ENCODE measurements at places on chromosomes 13 and 19.

GRCh38 chr19:6733338-6734095 lies 3.9 kb downstream of the GPR108 start:
- no peak for DNase-seq

- no peak for DNase-seq
Observed at GRCh38 chr13:25001476-25002206, 94.3 kb upstream of the PABPC3 start.

DNA sequence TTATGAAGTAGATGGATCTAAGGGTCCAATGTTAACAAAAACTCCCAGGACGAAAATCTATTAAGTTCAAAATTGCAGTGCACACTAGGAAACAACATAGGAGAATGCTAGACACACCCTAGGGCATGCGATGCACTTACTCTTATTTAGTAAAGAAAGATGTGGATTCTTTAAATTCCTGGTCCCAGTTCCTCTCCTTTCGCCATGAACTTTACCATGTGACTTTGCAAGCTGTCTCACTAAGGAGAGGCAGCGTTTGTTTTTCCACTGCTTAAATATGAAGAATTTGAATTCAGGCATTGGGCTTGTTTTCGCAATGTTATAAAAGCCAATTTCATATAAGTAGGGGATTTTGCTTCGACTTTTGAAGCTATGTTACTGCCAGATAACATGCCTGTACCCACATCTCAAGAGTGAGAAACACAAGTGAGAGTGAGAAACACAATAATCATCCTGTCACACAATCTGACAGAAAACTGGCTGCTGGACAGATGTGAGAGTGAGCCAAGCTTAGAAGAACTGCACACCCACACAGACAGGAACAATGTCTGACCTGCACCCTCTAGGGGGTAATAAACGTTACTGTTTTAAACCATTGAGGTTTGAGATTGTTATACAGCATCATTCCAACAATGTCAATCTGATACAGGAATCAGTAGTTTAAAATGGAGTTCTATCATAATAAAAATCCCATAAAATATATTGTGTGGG lies 1308.4 kb downstream of the SLITRK5 start:
- DNase-seq: no peak

GRCh38 chr13:86038490-86038889 lies 239.3 kb upstream of the SLITRK6 start:
- no peak for DNase-seq

DNA sequence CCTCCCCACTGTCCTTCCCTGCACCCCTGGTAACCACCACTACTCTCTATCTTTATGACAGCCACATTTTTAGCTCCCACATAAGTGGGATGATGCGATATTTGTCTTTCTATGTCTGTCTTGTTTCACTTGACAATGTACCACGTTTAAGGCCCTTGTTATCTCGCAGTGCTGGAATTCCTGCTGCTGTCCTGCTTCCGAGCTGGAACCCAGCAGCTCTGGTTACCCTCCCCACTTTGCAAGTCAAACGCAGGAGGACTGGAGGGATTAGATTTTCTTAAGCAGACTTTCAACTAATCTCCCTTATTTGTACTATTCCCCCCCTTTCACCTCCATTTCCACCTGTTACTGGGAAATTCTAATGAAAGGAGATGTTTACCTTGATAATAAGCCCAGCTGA lies 59.1 kb upstream of the PDX1 start:
- no peak for DNase-seq

DNA sequence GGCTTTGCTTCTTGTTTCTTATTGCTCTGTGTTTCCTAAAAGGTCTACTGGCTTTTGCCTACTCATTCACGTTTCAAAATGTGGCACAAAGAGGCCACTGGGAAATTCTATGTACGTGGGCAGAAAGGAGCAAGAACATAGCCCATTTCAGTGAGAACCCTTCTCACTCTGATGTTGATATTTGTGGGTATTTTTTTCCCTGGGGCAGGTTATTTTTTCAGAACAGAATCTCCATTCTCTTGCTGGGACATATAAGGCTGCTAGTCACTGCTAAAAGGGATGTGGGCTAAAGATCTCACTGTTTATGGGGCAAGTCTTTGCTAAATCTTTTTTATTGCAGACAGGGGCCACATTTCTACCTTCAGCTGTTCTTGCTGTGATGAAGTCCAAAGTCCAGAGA lies 27.1 kb downstream of the EDNRB start:
- DNase-seq: no peak

DNA sequence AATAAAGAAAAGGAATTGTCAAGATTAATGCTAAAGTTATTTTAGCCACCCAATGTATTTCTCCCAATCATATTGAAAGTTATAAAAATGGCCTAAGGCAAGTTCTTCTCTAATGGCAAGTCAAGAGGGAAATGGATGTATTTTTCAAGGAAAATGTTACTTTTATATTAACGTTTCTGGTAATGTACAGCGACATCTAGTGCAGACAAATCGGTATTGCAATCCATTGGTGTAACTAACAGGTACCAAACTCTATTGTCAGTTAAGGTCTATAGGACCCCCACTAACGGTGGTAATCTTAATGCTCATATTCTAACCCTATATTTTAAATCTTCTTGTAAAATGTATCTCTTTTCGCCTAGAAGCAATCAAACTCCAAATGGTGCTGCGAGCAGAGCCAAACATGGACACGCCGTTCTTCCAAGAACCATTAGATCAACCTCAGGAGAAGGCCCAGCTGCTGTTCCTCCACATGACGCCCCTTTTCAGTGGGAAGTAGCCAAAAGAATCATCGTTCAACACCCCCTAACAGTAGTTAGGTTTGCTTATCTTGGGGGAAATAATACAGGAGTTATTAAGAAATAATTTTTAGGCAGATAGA lies 98.5 kb upstream of the PABPC3 start:
- DNase-seq: peak; percentile 52

- DNase-seq: no peak
Observed at GRCh38 chr13:44778761-44779484, 202.8 kb upstream of the TSC22D1 start.

DNA sequence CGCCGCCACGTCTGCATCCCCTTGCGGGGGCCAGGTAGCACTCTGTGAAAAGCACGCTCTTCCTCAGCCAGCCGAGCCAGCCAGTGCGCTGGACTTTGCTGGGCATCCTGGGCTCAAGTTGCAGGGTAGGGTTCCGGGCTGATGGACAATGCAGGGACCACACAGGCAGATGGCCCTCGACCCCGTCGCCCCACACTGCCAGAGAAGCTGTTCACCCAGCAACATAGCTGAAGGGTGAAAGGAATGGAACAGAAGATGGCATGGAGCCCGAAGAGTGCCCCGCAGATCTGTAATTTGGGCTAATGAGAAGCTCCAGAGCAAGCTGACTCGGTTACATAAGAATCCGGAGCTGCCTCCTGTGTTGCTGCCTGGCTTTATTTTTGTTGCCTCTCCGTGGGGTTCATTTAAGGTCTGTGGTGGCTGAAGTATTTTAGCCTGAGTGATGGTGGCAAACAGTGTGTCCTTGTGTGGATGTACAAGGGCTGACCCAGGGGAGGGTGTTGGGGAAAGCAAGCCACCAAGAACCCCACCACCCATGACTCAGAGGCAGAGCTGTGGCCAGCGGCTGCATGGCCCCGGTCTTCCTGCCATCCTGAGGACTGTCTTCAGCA lies 105.8 kb downstream of the SOX1 start:
- no peak for DNase-seq

GRCh38 chr19:14183741-14184350 lies 22.1 kb downstream of the ADGRL1 start:
- DNase-seq: no peak

GRCh38 chr13:98240135-98240534 lies 63.1 kb upstream of the RNF113B start:
- DNase-seq: no peak

- no peak for DNase-seq
Observed at GRCh38 chr13:47120282-47120681, 223.4 kb upstream of the HTR2A start.

DNA sequence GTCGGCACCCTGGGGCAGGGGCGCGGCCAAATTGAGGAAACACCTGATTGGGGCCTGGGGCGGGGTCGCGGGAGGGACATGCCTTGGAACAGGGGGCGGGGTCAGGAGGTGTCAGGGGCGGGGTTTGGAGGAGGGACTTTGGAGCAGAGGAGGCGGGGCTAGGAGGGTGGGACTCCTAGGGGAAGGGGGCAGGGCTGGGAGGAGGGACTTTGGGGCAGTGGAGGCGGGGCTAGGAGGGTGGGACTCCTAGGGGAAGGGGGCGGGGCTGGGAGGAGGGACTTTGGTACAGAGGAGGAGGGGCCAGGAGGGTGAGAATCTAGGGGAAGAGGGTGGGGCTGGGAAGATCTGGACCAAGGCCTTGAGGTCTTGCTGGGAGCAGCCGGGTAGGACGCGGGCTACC lies 21.9 kb downstream of the GRIN2D start:
- peak; percentile 89 for DNase-seq

GRCh38 chr19:49924004-49924880 lies 4.8 kb upstream of the ATF5 start:
- no peak for DNase-seq

GRCh38 chr13:99264051-99264450 lies 5.9 kb upstream of the GPR18 start:
- no peak for DNase-seq

DNA sequence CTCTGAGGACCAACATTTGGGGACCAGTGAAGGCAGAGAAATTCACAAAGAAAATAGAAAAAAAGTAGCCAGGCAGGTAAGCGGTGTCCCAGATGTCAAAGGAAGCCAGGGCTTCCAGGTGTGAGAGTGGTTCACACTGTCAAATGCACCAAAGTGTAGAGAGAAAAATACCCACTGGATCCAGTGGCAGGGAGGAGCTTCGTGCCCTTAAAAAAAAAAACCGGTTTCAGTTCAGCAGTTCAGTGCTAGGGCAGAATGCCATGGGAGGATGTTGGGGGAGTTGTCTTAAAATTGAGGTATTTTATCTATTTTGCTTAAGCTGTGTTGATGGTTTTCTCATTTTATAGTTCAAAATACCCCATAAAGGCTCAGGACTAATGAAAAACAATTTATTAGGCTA lies 47.8 kb upstream of the C1QTNF9 start:
- no peak for DNase-seq

DNA sequence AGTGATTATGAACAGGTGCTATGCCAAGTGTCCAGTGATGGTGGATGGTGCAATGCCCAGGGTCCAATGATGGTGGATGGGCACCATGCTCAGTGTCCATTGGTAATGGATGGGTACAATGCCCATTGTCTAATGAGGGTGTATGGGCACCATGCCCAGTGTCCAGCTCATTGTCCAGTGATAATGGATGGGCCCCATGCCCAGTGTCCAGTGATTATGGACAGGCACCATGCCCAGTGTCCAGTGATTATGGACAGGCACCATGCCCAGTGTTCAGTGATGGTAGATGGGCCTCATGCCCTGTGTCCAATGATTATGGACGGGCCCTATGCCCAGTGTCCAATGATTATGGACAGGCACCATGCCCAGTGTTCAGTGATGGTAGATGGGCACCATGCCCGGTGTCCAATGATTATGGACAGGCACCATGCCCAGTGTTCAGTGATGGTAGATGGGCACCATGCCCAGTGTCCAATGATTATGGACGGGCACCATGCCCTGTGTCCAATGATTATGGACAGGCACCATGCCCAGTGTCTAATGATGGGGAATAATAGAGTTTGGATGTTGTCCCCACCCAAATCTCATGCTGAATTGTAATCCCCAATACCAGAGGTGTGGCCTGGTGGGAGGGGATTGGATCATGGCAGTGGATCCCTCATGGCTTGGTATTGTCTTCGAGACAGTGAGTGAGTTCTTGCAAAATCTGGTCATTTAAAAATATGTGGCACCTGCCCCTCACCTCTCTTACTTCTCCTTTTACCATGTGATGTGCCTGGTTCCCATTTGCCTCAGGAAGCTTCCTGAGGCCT lies 87.8 kb downstream of the ANKRD10 start:
- DNase-seq: no peak

- DNase-seq: no peak
Observed at GRCh38 chr13:100667894-100668293, 6.7 kb downstream of the TMTC4 start.

DNA sequence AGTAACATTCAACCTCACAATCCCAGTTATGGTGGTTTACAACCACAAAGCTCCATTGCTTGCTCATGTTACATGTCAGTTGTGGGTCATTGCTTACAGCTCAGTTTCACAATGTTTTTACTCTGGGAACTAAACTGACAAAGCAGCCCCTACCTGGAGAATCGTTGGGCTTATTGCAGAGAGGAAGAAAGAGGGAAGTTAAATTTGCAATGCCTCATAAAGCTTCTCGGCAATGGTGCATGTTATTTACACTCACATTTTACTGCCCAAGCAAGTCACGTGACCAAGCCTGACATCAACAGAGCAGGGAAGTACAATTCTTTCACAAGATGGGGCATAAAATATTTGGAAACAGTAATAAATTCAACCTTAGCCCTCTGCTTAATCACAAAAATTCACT lies 441.6 kb downstream of the TDRD3 start:
- no peak for DNase-seq

GRCh38 chr13:110444226-110444653 lies 117.3 kb downstream of the RAB20 start:
- DNase-seq: no peak

GRCh38 chr13:37736045-37736444 lies 133.5 kb downstream of the TRPC4 start:
- no peak for DNase-seq

- DNase-seq: no peak
Observed at GRCh38 chr13:79197933-79198332, 208.1 kb downstream of the RBM26 start.

DNA sequence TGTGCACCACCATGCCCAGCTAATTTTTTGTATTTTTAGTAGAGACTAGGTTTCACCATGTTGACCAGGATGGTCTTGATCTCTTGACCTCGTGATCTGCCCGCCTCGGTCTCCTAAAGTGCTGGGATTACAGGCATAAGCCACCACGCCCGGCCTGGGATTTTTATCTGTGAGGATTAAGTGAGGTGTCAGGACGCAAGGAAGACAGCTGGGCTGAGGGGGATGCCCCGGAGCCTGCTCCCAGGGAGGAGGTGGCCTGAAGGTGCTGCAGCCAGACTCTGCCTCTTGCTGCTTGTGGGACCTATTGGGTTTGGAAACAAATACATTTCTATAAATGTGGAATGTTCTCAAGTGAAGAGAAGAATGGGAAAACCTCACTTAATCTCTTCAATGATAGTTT lies 131.6 kb downstream of the OLFM4 start:
- no peak for DNase-seq

Measured in GM23248 (cell line).